ENCODE measurements at places on chromosomes 11 and 22.

- peak; percentile 53 for DNase-seq
Measured at GRCh38 chr11:72684236-72684912, 10.2 kb upstream of the PDE2A start.

- no peak for DNase-seq
Measured at GRCh38 chr11:22898036-22898435, 37.8 kb upstream of the CCDC179 start.

DNA sequence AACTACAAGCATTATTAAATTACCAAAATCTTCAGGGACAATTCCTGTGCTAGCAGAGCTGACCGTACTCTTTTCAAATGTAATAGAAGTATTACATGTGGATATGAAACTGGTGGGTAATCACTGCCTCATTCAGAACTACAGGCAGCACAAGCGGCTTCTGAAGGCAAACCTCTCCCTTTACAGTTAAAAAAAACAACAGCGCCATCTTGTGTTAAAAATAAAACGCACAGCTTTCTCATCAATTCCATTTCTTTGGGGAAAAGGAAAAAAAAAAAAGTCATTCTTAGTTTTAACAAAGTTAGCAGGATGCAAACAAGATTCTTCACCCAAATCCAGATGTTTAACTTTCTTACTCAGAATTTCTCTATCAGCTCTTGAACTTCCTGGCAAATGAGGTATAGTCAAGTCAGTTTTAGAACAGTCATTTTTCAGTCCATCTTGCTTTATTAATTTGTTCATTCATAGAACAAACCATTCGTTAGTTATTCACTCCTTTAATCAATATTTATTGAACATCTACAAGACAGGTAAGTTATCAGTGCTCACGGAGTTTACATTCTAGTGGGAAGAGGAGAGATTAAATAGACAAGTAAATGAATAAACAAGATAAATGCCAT is 331.8 kb upstream of the MPPED2 start:
- DNase-seq, result no peak

DNA sequence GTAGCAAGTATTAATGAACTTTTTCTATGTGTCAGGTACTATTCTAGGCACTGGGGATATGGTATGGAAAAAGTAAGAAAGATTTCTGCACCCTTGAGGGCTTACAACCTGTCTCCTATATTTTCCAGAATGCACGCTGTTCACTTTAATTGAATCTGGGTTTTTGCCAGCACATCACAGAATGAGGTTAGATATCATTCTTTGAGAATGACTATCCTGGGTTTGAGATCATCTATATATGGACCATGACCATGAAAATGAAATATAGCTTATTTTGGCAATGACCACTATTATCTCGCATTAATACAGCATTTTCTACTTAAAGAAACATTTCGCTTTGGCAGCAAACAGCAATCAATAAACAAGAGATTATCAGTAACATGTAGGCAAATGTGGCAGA is 46.9 kb downstream of the C11orf71 start:
- no peak for DNase-seq

DNA sequence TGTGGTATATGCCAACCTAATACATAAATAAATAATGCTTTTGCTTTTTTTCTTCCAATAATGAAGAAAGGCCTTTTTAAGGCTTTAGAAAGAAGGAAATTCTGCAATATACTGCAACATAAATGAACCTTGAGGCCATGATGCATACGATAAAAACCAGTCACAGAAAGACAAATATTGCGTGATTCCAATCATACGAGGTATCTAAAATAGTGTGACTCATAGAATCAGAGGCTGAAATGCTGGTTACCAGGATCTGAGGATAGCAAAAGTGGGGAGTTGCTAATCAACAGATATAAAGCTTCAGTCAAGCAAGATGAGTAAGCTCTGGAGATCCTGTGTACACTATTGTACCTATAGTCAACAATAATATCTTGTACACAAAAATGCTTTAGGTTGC is 24.2 kb downstream of the MS4A6A start:
- DNase-seq, result no peak

DNA sequence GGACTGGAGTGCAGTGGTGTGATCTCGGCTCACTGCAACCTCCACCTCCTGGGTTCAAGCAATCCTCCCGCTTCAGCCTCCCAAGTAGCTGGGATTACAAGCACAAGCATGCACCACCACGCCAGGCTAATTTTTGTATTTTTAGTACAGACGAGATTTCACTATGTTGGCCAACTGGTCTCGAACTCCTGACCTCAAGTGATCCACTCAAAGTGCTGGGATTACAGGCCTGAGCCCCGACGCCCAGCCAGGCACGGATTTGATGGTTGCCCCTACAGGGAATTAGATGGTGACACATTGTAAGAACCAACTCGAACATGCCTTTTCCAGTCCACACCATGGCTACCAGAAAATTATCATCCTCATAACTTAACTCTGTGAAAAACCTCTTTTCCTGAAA is 26.8 kb upstream of the RTL6 start:
- no peak for DNase-seq

DNA sequence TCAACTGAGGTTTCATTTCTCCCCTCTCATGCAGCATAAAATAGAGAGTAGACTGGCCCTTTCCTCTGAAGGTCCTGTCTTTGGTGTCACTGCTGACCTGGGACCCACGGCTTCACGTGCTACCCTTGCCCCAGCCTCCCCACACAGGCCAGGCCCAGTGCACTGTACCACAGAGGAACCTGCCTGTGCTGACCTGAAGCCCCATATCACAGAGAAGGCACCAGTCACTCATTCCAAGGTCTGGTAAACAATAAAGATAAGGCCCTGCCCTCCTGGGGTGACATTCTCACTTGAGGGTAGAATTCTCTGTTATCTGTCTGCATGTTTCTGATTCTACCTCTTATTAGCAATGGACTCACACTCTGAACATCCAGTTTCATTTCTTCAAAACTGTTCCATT is 51.3 kb downstream of the RPL27A start:
- no peak for DNase-seq

GRCh38 chr11:75450826-75451821 is 18.1 kb upstream of the KLHL35 start:
- DNase-seq, result peak; percentile 41

- no peak for DNase-seq
Measured at GRCh38 chr11:84628871-84629620, 998.1 kb downstream of the DLG2 start.

DNA sequence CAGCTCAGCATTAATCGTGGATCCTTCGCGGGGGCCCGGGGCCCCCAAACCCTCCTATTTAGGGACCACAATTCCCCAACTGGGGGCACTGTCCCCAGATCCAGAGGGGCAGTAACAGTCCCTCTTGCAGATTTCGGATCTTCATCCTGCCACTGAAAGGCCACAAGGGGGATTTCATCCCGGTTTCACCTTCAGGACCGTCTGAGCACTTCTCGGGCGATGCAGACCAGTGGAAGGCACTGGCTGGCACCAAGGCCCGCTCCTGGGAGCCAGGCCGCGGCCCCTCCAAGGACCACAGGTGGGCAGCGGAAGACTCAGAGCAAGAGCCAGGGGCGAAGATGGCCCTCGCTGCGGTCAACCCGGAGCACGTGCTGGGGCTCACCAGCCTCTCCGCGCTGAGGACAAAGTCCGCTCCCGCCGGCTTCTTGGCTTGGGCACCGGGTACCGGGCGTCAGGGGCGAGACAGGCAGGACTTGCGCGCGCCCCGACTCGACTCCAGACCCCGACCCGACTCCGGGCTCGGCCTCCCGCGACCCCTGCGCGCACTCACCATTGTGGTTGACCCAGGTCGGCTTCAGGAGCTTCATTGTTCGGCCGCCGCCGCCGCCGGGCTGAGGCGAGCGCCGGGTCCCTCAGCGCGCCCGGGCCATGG is 517 bp downstream of the HIRA start:
- DNase-seq, result peak; percentile 22

GRCh38 chr22:23437779-23438178 is 142.3 kb downstream of the IGLL1 start:
- no peak for DNase-seq

DNA sequence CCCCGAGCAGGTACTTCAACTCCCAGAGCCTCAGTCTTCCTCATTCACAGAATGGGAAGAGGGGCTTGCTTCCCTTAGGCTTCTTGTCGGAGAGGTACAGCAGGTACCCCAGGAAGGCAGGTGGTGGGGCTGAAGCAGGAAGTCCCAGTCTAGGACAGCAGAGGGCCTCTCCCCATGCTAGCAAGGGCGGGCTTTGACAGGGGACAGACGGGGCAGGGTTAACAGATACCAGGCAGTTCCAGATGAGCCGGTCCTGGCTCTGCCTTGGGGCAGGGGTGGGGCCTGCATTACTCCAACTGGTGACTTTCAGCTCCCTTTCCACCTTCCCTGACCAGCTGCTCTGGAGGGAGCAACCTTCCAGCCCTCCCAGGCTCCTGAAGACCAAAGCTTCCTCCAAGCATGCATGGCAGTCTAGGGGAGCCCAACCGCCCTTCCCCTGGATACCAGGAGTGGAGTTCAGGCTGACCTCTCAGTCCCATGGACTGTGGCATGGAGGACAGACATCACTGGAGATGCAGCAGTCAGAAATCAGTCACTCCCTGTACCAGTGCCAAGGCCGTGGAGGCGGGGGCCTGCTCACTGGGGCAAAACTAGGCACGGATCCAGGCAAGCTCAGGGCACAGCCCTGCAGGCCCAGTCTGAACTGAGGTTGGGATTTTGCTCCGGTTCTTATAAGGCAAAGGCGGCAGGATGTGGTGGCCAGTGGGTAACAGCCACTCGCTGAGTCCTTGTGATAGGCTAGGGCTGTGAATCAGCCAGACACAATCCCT is 60.5 kb downstream of the NAT10 start:
- DNase-seq, result no peak

GRCh38 chr22:27438271-27438980 is 363.1 kb downstream of the MN1 start:
- no peak for DNase-seq

- no peak for DNase-seq
Measured at GRCh38 chr11:14445542-14446530, 53.8 kb downstream of the COPB1 start.

GRCh38 chr11:64661146-64661545 is 61.9 kb downstream of the NRXN2 start:
- no peak for DNase-seq

DNA sequence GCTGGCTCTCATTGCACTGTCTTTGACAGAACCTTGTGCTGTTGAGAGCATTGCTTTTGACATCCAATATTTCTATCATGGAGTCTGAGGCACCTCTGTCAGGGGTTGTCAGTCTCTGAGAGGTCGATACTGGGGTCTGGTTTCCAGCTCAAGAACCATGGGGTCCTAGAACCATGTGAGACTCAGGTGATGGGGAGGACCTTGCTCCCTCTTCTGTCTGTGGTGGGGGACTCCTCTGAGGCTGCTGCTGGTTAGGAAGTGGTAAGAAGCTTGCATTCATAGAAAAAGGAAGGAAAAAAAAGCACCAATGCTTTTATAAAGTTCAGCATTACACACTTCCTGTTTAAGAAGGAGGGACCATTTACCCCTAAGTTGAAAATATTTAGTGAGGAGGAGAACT is 91.8 kb upstream of the CD44 start:
- peak; percentile 21 for DNase-seq

GRCh38 chr11:96101146-96101545 is 177.2 kb upstream of the MTMR2 start:
- DNase-seq, result no peak

- no peak for DNase-seq
Measured at GRCh38 chr11:119447664-119448242, 24.8 kb upstream of the THY1 start.

DNA sequence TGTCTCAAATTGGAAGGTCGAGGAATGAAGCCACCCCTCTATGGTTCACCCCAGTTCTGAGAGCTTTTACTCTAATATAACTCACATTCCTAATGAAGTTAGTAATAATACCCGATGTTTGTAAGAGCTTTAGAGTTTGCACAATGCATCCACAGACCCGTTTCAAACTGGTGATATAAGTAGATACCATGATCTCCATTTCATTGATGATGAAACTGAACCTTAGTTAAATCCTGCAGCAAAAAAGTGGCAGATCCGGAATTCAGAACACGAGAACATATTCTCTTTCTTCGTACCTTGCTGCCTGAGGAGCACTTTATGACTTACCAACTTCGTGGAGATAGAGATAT is 757 bp upstream of the RBFOX2 start:
- no peak for DNase-seq

- no peak for DNase-seq
Measured at GRCh38 chr11:98561877-98562395, 458.8 kb upstream of the CNTN5 start.

All from activated naive CD4-positive, alpha-beta T cell treated with Interleukin-2 at 50 U/mL for 16 hours (primary cell).